CD4-positive, alpha-beta T cell (primary cell): ENCODE measurements at places on chromosomes 2 and 18.

DNA sequence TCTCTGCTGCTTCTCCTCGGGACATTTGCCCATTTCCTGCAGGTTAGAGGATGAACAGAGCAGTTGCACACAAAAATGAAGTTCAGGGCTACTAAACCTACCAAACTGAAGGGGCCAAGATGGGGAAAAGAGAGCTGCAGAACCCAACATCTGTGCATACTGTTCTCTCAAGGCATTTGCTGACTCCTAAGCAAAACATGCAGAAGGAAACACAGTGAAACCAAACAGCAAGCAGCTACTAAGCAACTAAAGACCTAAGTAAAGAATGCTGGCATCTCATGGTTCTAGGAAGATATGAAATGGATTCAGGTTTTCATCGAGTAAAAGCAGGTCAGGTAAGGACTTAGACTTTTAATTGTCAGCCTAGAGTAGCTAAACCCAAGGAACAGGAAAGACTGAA lies 111.9 kb upstream of the SYT4 start:
- no peak for DNase-seq

DNA sequence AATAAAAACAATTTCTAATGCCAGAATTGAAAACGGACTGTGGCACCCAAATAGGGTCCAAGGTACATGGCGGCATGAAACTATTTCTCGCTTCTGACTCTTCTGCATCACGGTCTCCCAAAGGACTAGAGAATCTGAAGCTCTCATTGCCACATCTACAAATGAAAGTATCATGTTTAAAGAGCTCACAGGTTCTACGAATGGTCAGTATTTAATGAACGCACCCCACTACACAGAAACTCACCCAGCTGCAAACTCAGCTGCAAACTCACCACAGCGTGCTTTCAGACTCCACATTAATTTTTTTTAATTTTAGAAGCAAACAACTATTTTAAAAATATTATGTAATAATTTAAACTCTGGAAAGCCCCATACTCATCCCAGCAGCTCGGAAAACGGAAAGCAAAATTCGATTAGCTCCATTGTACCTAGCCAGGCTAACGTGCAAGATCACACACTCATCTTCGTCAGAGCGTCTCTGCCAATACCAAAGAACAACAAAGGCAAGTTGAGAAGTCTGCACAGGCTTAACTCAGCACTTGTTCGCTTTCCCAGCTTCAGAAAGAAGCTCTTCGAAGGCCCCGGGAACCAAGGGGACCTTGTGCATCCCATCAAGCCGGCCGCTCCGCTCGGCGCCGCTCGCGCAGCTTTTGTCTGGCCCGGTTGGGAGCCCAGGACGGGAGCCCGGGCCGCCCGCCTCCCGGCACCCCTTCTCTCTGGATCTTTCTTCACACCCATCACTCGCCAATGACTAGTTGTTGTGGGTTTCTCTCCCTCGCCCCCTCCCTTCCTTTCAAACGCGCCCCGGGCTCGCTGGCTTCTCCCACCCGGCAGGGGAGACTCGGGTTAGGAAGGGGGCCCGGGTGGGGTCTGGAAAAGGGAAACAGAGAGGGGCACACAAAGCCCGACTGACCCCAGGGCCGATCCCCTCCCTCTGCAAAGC lies 785 bp downstream of the CLASP1 start:
- DNase-seq: peak; percentile 52

DNA sequence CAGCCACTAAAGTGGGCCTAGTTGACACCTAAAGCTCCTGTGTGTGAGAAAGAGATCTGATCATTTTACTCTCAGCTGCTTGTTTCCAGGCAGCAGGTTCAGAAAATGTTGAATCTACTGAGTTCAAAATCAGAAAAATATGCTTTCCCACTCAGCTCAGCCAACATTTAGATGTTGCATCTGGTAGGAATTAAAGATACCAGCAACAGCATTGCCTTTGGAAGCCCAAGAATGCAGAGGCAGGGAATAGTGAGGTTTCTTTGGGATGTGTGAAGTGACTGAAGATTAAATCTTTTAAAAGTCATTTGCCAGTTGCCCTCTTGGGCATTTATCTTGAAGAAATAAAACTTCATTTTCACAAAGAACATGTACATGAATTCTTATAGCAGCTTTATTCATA lies 33.9 kb upstream of the DOCK10 start:
- DNase-seq: no peak

GRCh38 chr18:44625386-44625785 lies 55.3 kb upstream of the SETBP1 start:
- DNase-seq: no peak

DNA sequence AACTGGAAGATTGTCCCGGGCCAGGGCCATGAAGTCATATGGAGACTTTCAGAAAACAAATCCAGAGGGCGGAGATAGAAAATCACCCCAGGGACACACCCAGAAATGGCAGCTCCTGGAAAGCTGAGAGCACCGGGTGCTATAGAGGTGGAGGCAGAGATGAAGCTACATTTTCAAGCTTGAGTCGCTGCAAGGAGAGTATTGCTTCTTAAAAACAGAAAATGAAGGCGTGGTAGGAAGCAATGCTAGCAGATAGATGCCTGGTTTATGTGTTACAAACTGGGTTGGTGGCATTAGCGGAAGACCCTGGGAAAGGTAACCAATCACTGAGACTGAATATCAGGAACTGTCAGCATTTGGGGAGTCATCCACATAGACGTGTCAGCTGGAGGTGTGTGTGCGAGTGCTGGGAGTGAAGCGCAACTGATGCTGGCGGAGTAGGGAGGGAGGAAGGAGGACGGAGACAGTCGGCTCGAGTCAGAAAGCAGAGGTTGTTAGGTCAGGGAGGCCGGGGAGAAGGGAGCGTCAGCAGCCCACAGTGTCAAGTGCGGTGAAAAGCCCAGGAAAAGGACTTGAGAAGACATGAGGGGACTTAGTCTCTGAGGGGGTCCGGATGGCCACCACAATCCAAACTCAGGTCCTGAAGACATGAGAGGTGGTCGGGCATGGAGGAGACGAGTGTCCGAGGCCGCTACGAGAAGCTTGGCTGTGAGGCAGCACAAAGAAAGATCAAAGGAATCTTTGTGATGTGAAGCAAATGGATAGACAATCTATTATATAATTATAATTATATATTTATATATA lies 45.4 kb downstream of the C18orf63 start:
- no peak for DNase-seq

DNA sequence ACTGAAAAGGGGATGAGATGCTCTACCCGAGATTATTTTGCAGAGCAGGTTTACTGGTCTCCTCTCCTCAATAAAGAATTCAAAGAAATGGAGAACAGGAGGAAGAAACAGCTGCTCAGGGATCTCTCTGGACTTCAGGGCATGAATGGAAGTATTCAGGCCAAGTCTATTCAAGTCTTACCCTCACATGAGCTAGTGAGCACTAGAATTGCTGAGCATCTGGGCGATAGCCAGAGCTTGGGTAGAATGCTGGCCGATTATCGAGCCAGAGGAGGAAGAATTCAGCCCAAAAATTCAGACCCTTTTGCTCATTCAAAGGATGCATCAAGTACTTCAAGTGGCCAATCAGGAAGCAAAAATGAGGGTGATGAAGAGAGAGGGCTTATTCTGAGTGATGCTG lies 60.0 kb downstream of the PIKFYVE start:
- no peak for DNase-seq

DNA sequence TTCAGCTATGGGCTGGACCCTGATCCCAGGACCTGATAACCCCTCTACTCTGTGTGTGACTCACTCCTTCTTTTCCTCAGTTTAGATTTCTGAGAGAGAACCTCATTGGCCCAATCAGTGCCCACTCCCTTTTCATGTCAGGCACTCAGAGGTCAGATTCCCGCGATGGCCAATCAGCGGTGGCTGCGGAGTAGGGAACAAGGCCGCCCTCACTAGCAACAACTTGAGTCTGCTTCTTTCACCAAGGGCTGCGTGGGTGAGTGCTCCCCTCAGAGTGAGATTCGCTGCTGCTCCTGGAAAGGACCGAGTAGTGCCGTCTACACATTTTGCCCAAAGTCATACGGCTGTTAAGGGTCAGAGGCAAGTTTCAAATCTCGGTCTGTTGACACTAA lies 34.7 kb downstream of the NPPC start:
- no peak for DNase-seq

DNA sequence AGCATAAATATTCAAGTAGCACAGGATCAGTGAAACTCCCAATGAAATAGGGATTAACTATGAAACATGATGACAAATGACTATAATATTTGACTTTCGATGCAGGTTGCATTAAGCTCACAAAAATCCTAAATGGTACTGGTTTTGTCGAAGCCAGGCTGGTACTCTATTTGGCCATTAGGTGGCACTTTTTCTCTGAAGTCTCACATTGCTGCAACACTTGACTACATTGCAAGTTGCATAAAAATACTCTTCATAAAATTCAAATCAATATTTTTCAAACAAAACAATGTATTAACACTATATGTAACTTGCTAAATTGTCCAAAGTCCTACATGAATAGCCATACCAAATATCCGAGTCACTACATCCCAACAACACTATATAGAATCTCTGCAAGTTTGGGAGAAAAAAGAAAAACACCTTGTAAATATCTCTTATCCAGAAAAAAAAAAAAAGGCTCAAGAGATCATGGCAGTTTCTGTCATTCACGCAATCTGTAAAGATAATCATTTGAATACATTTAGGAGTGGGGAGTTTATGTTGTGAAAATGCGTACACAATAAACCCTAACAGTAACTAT lies 9.5 kb downstream of the RTTN start:
- peak; percentile 29 for DNase-seq

GRCh38 chr2:205139822-205140463 lies 542.4 kb upstream of the NRP2 start:
- no peak for DNase-seq

DNA sequence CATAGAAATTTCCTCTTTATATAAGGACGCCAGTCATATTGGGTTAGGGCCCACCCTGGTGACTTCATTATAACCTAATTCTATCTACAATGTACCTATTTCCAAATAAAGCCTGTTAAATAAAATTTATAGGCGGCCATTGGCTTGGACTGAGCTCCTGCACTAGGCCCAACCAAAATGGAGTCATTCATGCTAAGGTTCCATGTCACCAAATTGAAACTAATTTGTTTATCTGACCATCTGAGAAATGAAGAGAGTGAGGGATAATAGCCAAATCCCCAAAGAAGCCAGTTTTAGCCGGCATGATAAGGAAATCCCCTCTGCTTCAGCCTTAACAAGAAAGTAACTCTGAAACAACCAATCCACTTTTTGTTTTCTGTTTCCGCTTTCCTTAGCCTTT lies 7.2 kb upstream of the DYM start:
- DNase-seq: no peak

GRCh38 chr2:11891671-11892440 lies 145.4 kb downstream of the LPIN1 start:
- no peak for DNase-seq

- no peak for DNase-seq
These were observed 245.1 kb downstream of the SOX11 start for GRCh38 chr2:5937321-5937720.

DNA sequence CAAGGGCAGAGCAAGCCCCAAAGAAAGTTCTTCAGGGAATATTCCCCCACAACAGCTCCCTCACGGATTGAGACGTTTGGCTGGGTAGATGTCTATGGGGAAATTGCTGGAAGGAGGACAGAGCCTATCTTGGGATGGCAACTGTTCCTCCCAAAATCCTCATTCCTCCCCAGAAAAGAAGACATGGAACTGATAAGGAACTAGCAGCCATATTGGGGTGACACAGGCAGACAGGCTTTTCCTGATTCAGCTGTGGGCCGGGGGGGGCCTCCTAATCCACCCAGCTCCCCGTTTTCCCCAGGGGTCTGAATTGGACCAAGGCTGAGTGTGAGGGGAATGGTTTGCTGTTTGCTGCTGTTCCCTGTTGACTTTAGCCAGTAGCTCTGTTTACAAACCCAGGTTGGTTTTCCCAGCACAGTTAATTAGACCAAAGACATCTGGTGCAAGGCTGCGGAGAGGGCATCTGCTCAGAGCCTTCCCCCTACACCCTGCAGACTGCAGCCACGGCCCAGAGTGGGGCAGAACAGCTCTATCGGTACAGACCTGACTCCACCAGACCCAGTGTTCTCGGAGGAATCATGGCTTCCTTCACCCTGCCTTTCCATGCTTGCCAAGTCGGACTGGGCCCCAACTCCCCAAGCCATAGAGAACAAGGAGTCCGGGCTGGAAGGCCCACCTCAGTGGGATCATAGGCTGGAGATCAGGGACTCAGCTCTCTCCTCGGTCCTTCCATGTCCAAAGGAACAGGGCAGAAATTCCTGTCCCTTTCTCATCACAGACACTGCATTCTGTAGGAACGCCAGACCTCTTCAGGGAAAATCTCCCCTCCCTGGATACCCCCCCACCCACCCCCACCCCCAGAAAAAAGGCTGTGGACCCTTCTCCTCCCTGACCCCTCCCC lies 1.7 kb upstream of the PKDCC start:
- DNase-seq: no peak

GRCh38 chr2:62303788-62304187 lies 107.9 kb downstream of the B3GNT2 start:
- no peak for DNase-seq

DNA sequence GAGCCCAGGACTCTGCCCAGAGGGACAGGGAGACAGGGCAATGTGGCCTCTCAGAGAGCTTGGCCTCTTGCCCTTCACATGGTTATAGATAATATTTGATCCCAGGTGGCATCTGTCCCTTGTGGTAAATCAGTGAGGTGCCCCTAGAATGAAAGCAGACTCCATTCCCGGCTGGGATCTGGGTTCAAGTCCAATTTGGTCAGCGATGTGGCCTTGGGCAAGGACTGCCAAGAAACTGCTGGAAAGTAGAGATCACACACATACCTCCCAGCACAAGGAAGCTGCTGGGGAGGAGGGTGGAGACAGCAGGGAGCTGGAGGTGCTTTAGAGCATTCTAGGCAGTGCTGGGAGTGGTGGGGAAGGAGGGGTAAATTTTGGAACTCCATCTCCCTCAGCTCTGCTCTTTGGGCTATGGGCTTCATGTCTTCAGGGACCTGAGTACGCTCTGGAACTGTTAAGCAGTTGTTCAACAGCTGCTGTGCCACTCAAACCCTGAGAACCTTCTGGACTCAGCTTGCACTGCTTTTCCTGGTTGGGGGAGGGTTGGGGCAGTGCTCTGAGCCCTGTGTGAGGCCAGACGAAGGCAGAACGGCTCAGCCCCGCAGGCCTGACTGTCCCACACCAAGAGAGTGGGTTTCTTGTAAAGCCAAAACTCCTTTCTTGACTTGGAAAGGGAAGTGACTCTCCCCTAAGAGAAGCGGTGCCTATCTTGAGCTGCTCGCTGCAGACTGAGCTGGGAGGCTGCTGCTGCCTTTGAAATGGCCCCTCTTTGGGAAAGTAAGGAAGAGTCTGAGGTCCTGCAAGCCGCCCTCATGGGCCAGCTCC lies 23.0 kb downstream of the INPP5D start:
- no peak for DNase-seq

GRCh38 chr2:170147576-170147975 lies 30.4 kb upstream of the MYO3B start:
- DNase-seq: no peak

DNA sequence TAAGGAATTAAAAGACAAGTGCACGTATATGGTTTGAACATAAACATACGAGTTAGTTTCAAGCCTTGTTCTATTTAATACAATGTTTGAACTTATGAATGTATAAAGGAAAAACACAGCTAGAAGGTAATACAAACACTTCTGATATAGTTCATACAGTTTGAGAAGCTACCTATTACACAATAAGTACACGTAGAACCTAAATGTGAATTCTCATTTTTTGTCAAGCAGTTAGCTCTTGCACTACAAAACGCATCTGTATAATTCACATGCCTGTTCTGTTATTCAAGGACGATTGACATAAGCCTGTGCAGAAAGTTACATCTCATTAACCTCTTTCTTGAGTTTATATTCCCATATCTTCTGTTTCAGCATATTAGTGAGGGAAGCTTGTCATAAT lies 2.7 kb downstream of the LRP1B start:
- DNase-seq: no peak
